ENCODE measurements at places on chromosomes 12 and 14.

- DNase-seq, result no peak
Measured at GRCh38 chr12:81080431-81080983, 2.6 kb downstream of the ACSS3 start.

DNA sequence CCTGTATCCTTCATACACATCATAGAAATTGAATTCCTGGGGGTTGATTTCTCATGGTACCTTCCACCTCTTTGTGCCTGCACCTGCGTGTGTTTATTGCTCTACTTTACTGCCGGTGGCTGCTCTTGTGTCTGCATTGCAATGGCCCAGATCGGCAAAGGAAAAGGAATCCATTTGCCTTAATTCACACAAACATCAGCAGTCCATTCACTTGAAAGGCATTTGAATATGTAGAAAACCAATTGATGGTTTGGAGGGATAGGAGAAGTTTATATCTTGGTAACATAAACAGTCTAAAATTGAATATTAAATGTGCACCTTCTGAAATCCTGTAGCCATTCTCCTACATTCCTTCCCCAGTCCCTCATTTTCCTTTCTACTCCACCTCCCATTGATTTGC, 74.0 kb downstream of the SNAPC1 start:
- no peak for DNase-seq

DNA sequence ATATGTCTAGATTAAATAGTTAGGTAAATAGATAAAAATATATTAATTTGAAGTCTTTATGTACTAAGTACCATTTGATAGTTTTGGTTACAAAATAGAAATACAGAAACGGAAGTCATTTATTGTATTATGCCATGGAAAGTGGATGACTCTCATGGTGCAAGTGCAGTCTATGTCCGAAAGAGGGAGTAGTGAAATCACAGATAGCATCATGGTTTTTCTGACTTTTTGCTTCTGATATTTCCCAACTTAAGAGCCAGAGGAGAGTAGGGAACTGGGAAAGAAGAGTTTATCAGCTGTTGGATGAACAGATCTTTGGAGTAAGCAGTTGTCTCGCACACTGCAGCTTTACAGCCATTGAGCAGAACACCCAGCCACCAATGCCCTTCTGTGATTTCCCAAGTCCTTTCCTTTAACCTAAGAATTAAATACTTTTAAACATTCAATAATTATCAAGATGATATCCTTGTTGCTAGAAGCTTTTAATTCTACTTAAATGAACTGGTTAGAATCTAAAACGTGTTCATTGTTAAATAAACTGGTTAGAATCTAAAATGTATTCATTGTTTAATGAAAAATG, 18.4 kb upstream of the SRGAP1 start:
- DNase-seq, result no peak

- no peak for DNase-seq
Measured at GRCh38 chr12:119047641-119048040, 66.3 kb downstream of the SRRM4 start.

GRCh38 chr12:55899082-55899481, 28.6 kb downstream of the PYM1 start:
- no peak for DNase-seq

DNA sequence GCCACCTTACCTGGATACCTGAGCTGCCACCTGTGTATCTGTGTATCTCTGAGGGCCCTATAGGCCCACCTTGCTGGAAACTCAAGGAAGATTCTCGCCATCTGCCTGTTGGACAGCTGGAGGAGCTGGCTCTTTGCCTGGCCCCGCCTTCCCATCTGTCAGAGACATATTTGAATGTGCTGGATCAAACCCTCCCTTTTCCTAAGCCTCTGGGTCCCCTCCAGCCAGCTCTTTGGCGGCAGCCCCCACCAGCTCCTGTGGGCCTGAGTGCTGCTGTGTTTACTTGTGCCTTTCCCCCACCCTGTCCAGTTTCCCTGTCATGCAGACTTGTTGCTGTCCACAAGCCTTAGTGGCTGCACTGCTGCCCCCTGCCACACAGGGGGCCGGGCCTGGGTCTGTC, 55.9 kb upstream of the SRSF5 start:
- DNase-seq, result no peak

- DNase-seq, result no peak
Measured at GRCh38 chr14:90419200-90419599, 22.4 kb downstream of the CALM1 start.

DNA sequence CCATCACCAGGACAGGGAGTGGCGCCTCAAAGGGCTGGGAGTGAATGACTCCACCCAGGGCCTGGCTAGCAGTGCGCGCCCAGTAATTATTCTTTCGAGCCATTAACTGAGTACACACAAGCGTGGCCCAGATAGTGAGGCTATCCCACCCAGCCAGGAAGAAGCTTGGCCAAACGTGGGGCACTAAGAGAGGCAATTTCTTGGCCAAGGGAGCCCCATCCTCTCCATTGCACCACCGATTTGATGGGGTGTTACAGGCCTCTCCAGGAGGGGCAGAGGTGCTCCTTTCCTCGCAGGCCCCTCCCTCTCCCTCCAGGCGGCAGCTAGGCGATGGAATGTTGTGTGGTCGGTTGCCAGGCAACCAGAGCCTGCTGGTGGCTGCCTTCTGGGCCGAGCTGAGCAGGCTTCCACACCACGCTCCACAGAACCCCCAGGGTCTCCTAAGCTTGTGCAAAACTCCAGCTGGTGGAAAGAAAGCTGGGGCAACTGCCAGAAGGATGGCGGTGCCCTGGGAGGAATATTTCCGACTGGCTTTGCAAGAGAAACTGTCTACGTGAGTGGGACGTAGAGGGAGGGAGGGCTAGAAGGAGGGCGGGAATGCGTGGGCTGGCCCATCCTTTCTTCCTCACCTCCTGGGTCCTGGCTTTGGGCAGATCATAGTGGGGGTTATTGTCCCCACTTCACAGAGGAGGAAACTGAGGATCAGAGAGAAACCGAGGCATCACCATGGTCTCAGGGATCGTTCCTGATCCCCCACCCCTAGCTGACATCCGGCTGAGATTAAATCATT, at the start of gene CFAP73:
Gene CFAP73 (plus strand): TSS at position 364 of the 790 bp plus-strand sequence. CDS start 134 bp downstream, at position 498.
- peak; percentile 33 for DNase-seq

- no peak for DNase-seq
Measured at GRCh38 chr12:123898673-123899072, 74.0 kb downstream of the CCDC92 start.

- DNase-seq, result no peak
Measured at GRCh38 chr12:127162902-127163301, 1104.1 kb upstream of the TMEM132C start.

- no peak for DNase-seq
Measured at GRCh38 chr14:35410858-35411257, 6.3 kb upstream of the NFKBIA start.

DNA sequence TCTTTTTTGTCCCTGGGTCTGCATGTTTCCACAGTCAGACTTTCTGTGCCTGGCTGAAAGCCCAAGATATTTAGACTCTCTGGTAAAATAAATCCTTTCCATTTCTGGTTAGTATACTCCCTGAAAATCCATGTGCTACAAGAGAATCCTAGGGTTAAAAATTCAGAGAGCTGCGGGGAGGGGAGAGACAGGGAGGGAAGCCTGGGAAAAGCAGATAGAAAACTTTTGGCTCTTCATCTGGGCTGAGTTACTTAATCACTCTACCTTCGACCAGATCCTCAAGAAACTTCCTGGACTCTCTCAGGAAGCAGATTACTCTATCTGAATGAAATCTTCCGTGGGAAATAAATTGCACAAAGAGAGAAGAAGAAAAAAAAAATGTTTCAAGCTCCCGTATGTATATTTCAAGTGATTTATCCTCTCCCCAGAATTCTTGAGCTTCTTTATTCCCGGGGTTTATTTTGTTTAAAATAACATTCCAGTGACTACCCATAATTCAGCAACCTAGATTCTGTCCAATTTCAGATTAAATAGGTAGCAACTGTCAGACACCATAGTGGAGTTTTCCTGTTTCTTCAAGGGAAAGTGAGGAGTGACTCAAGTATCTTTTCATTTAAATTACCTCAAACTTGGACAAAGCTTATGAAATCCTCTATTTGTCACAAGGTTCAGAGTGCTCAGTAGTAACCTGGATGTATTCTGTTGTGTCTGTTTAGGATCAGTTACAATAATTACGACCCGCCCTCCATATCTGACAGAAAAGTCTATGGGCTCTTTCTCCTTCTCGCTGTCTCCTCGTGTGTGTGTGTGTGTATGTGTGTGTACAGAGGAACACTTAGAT, 163.7 kb downstream of the MYRFL start:
- no peak for DNase-seq

DNA sequence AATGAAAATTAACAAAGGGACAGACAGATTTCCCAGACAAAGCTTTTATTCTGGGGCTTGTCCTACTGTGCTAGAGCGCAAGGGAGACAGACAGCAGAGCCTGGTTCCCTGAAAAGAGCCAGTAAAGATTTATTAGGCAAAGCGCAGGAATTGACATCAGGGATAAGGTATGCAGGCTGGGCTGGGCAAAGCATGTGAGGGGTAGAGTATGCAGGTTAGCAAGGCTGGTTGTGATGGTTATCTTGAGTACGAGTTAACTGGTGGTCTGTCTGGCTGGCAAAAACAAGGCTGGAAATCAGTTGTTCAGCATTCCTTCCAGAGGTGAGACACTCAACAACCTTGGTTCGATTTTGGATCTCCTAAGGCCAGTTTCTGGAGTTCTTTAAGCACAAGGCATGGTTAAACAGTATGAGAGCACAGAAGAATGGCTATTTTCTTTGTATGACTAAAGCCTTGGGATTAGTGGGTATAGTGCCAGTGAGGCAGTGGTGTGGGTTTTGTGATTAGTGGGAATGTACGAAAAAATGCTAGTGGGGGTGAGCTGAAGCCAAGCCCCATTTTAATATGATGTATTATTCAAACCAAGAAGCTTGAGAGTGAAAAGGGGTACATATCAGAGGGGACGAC, 30.9 kb downstream of the BTBD7 start:
- DNase-seq, result no peak

DNA sequence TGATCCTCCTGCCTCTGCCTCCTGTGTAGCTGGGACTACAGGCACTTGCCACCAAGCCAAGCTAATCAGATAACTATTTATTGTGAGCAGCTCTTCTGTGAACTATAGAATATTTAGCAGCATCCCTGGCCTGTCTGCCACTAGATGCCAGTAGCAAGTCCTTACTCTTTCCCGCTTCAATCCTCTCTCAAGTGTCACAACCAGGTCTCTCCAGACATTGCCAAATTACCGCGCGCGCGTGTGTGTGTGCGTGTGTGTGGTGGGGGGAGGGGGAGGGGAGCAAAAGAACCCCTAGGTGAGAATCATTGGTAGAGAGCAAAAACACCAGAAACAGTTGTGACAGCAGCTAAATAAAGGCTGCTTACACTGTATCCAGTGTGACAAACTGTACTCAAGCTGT, 49.9 kb downstream of the PPP2R5E start:
- no peak for DNase-seq

DNA sequence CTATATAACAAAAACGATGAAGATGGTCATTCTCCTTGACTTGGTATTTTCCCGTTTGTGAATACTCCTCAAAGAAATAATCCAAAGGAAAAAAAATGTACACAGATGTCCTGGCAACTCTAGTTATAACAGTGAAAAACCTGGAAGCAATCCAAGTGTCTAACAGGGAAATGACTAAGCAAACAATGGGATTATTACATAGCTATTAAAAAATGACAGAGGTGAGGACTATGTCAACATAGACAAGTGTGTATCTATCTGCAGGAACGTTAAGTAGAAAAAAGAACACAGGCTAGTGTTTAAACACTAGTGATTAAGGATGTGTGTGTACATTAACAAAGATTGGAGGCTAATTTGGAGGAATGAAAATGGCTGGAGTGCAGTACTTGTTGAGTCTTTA, 5.9 kb upstream of the APOLD1 start:
- DNase-seq, result no peak

- DNase-seq, result no peak
Measured at GRCh38 chr12:104462931-104463339, 6.2 kb downstream of the CHST11 start.

GRCh38 chr12:13141686-13142085, 38.2 kb upstream of the GSG1 start:
- no peak for DNase-seq

DNA sequence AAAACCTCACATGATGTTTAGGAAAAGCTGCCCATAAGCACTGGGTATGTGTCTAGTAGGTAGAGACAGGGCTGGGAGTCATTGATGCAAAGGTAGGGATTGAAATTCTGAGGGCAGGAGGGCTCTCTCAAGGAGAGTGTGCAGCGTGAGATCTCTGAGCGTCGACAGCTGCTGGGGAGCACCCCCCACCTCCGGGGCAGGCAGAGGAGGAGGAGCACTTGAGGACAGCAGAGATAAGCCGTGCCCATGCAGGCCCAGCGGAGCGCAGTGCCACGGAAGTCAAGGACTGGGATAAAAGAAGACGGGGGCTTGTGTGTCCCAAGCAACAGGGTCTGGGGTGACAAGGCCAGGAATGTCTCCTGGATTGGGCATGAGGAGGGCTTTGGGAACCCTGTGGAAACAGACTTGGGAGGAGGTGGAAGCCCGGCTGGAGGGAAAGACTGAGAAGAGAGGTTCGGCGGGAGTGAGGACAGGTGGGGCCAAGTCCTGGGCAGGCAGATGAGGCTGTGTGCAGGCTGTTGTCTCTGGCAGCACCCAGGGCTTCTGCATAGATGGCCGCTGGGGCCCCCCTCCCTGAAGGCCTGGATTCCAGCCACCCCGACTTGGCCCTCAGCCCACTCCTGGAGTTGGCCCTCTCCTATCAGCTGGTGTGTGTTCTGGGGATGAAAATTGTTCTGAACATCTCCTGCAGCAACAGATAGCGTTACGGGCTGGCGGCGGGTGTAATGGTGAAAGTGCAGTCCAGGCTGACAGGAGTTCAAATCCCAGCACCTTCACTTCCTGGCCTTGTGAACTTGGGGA, 1.9 kb downstream of the CACNA2D4 start:
- no peak for DNase-seq

- DNase-seq, result no peak
Measured at GRCh38 chr12:77133566-77133965, 68.2 kb upstream of the E2F7 start.

DNA sequence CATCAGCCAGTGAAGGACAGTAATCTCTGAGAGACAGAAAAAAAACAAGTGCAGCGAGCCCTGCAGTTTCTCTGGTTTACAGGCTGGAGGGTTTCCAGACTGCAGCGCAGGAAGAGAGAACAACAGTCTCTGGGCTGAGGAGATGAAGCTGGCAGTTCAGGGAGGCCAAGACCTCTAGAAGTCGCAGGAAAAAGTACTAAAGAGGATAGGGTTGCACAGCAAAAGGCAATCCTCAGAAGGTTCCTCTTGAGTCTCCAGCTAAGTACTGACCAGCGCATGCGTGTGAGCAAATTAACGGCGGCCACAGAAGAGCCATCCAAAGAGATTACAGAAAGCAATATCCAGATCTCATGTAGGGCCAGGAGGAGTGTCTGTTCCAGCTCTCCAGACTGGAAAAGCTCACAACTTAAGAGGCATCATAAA, 12.2 kb upstream of the CCDC60 start:
- DNase-seq, result no peak

GRCh38 chr14:33696165-33696564, 254.7 kb downstream of the EGLN3 start:
- no peak for DNase-seq

GRCh38 chr14:53786045-53786444, 170.6 kb downstream of the BMP4 start:
- DNase-seq, result no peak

DNA sequence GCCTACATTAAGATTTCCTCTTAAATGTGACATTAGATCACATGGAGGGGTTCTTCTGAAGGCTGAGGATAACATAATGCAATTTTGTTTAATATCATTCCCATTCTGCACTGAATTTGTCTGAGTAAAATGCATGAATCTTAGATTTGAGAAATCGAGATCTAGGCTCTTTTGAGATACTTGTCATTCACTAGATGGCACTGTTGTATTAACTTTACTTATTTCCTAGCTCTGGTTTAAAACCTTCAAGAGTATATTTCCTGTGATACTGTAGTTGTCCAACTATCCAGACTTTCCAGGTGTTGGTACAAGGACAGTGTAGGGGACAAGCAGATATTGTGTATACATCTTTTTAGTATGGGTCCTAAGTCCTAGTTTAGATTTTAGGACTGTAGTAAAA, 91.7 kb upstream of the SEL1L start:
- no peak for DNase-seq

Data from hypothalamus (tissue), 51 donors.